Stimulated activated CD4-positive, alpha-beta T cell treated with anti-CD3 and anti-CD28 coated beads, Interleukin-1b, Interleukin-23, amount 100 ng/mL, for 48 hours (primary cell): ENCODE measurements at places on chromosomes 12 and 14.

DNA sequence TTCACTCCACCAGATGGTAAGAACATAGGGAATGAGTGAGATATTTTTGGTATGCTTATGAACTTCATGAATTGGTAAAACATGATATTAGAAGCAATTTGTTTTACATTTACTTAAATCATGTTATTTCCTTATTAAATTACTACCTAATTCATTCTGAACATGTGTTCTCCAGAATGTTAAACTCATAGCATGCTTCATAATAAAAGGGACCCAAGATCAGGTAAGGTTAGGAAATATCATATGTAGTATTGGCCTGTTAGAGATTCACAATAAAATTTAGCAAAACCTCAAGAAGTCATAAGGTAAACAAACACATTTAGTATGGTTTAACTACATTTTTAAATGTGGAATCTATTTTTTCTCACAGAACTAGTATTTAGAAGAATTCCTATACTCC lies 28.2 kb downstream of the PTPRQ start:
- no peak for DNase-seq

DNA sequence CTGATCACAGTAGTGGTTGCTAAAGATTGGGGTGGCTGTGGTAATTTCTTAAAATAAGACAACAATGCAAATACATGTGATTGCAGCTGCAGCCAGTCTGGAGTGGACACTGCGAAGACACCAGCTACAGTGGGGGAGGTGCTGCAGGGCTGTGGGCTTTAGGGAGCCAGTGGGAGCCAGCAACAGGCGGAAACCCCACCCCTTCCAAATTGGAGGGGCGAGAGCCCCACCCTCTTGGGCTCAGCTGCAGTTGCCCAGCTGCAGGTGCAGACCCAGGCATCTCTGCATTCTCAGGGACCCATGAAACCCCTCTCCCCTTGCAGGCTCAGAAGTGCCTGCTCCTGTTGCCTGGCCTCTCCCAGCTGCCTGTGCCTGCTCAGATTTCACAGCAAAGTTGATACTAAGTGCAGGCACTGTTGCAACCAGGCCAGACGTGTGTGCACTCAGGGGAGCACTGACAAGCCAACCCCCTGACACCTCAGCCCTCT lies 104.8 kb downstream of the MYF5 start:
- DNase-seq = no peak

- DNase-seq = peak; percentile 6
Measured at GRCh38 chr14:64293976-64294671, at the start of gene ESR2. TSS of gene ESR2 (minus strand) at chr14:64294371. CDS start at chr14:64282985, 11,386 bp downstream.

- no peak for DNase-seq
Measured at GRCh38 chr12:27330846-27331245, 1.8 kb upstream of the BMAL2 start.

DNA sequence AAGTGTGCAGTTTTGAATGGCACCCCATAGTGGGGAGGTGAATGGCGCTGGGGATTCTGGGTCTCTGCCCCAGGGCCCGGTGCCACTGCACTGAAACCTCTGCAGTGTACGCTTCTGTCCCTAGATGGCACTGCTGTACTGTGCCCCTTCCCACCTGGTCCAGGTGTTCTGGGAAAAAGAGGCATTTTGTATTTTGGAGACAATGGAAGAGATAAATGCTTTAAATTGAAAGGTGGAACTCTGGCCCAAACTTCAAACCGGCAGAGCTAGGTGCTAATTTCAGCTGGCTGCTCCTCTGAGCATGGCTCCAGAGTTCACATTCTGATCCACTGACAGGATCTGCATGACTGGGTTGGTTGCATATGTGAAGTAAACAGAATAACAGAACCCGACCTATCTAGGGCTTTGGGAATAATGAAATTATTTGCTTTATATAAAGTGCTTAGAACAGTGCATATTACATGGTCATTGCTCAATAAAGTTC lies 52.2 kb downstream of the KRT80 start:
- peak; percentile 24 for DNase-seq

- no peak for DNase-seq
Measured at GRCh38 chr12:123744836-123745235, 17.3 kb upstream of the DNAH10 start.

- DNase-seq = no peak
Measured at GRCh38 chr12:89206390-89206789, 145.9 kb downstream of the DUSP6 start.

DNA sequence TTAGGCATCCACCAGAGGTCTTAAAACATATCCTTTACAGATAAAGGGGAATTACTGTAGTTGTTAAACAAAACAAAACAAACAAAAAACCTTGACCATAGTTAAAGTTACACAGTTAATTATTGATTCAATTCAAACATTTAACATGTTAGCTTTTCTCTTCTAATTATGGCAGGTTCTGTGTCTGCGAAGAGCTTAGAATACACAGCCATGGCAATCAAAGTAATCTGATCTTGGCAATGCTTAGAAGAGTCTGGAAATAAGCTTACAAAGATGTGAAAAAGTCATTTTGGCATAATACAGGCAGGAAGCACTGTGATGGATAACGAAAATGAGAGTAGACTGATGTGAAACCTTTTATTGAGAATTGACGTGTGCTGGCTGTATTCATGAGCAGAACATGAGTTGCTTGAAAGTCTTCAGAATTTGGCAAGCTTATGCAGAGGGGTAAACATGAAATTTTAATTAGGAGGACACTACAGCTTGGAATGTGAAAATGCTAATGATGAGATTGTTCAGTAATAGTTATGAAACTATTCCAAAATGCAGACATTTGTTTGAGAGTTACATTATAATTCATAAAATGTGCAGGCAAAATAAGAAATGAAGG lies 629.6 kb downstream of the FSCB start:
- no peak for DNase-seq

GRCh38 chr12:89217472-89217871 lies 134.8 kb downstream of the DUSP6 start:
- DNase-seq = no peak

GRCh38 chr14:34000396-34000795 lies 49.5 kb upstream of the EGLN3 start:
- DNase-seq = no peak

- DNase-seq = no peak
Measured at GRCh38 chr12:11457996-11458645, 62.8 kb upstream of the PRB2 start.

DNA sequence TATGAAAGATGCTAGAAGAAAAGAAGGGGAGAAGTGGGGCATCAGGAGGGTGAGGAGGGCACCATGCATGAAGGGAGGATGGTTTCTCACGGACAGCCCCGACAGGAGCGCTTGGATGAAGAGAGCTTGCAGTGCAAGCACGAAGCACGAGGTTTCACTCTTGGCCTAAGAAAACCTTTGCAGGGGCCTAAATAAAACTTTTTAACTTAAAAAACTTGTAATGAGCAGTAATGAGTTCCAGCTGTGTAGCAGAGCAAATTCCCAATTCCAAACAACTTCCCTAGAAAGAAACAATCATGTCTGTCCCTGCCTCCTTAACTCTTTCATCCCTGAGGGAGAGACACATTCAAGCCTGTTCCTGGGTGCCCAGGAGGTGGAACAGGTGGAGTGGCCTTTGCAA lies 119.5 kb downstream of the PAH start:
- DNase-seq = no peak

- no peak for DNase-seq
Measured at GRCh38 chr12:131140697-131141096, 187.0 kb downstream of the ADGRD1 start.

GRCh38 chr12:80698256-80698655 lies 9.2 kb upstream of the MYF6 start:
- DNase-seq = no peak

- no peak for DNase-seq
Measured at GRCh38 chr12:108449478-108449877, 65.6 kb upstream of the FICD start.

GRCh38 chr14:90805662-90806540 lies 10.3 kb downstream of the TTC7B start:
- DNase-seq = no peak

- no peak for DNase-seq
Measured at GRCh38 chr14:75522983-75523318, 682 bp downstream of the BATF start.

DNA sequence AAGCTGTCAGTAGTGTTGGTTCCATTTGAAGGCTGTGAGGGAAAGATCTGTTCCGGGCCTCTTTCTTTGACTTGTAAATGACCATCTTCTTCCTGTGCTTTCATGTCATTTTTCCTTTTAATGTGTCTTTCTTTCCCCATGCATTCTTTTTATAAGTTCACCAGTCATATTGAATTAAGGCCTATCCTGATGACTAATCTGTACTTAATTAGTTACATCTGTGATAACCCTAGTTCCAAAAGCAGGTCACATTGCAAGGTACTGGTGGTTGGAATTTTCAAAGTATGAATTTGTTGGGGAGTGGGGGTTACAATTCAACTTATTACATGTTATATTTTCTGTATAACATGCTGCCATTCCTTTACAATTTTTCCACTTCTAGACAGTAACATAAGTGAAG lies 1642.1 kb upstream of the FLRT2 start:
- no peak for DNase-seq

- DNase-seq = no peak
Measured at GRCh38 chr12:89126712-89127111, 225.6 kb downstream of the DUSP6 start.

DNA sequence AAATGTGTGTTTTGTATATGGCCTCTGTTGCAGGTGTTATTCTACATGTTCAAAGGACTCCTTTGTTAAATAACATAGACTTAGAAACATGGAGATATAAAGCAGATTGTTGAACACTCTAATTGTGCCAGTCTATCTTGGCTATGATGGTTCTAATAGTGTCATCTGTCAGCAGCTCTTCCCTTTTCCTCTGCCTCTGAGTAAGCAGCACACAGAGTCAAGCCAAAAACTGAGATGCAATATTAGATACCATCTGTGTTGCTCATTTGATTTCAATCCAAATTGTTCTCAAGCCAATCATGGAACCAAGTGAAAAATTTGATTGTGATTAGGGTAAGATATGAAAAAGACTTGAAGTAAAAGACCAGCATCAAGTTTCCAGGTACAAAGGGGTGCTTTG lies 871.1 kb upstream of the MGAT4C start:
- no peak for DNase-seq

DNA sequence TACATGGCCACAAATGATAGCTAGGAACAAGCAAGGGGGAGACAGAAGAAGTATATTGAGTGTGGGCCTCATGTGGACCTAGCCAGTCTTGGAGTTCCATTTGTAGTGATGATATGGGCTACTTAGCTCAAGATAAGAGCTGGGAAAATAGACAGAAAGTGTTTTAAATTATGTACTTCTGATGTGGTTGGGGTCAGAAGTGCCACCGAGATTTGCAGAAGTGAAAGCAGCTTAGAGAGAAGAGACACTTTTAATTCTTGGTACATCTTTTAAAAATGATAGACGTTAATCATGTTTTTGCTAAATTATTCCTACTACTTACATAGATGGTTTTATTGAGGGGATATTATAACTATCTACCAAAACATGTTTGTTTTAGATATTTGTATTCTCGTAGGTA lies 198.3 kb upstream of the PDZRN4 start:
- no peak for DNase-seq

DNA sequence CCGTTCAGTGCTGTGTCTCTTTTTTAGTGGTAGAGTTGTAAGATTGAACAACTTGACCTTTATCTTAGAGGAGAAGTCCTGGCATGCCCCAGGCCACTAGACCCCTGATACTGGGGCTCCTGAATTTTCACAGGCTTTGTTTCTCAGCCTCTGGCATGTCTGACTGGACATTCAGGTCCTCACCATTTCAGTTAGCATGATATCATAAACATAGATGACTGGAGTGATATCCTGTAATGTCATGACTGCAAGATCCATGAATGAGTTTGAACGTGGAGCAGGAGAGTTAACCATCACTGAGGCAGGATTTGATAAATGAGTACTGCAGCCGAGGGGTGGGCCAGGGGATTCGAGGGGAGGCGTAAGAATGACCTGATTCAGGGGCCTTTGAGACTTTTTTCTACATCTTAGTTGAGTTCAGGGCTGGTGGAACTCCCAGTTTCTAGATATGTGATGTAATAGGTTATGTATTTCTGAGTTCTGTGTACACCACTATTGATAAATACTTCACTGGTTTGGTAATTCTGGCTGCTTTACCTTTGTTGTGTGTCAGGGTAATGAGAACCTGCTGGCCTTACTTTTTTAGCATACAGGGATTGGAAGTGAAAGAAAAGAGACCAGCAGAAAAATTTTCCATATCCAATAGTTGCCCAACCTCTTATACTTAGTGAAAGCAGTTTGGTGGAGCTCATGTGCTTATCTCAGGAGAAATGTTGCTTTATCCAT lies 217.0 kb downstream of the SYNE2 start:
- DNase-seq = no peak

DNA sequence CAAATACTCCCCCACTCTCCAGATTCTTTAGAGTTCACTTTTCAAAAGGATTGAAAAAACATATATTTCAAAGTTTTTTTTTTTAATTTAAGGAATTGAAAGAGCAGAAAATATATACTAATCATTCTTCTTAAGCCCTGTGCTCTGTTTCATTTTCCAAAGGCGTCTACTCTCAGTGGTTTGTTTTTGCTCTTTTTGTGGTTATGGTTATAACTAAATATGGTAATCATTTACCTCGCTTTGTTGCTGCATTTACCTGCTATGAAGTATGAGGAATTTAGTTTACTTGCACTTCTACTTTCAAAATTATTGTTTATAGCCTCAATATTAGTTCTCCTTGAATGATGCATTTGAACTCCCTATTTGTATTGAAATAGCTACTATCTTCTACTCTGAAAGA lies 55.9 kb upstream of the LRRK2 start:
- no peak for DNase-seq

GRCh38 chr12:111741235-111741812 lies 25.4 kb upstream of the ALDH2 start:
- DNase-seq = no peak

DNA sequence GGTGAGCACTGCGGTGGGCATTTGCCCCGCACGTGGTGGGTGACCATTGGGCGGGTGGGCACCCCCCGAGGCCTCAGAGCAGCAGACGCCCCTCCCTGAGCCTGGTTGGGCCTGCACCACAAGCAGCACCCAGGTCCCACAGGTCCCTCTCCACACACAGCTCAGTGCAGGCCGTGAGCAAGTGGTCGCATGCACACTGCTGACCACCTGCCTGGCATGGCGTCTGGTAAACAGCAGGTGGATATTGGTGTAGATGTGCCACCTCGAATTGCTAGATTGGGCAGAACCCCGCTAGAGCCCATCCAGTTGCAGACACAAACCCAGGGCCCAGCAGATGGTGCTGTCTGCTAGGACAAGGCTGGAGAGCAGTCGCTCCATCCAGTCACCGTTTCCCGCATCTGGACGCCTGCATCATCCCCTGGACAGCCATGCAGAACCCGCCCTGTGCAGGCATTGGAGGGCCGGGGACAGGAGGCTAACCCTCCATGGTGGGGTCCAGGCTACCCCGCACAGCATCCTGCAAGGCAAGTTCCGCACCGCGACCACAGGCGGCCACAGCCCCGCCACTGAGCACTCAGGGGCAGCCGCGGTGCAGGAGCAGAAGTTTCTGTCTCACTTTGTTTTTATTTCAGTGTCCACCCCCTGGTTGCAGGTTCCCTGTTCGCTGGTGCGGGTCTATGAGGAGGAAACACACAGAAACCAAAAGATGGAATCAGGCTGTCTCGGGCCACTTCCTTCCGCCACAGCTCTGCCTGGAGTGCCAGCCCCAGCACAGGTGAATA lies 45.6 kb upstream of the RIMBP2 start:
- peak; percentile 72 for DNase-seq

GRCh38 chr14:100223332-100224201 lies 15.4 kb upstream of the YY1 start:
- no peak for DNase-seq
